ENCODE measurements at places on chromosomes 2 and 18.

GRCh38 chr18:76580288-76580962 lies 85.4 kb upstream of the ZNF516 start:
- DNase-seq = no peak

DNA sequence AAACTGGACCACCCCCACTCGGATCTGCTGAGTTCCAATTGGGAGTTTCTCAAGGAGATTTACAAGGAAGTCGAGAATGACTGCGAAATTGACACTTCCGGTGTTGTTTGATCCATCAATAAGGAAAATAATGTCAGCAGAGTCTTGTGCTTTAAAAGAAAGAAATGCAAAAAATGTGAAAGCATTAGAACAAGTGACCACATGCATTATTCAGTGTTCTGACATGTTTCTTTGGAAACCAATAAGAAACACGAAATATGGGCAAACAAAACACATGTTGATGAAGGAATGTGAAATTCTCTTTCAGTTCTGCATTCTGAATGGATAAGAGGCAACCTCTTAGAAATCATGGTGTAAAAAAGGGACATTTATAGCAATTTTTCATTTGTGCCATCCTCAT lies 25.9 kb downstream of the COL6A3 start:
- no peak for DNase-seq

GRCh38 chr2:154700136-154700535 lies 1.6 kb downstream of the KCNJ3 start:
- no peak for DNase-seq

- DNase-seq = no peak
Observed at GRCh38 chr2:163465440-163465839, 270.4 kb downstream of the FIGN start.

DNA sequence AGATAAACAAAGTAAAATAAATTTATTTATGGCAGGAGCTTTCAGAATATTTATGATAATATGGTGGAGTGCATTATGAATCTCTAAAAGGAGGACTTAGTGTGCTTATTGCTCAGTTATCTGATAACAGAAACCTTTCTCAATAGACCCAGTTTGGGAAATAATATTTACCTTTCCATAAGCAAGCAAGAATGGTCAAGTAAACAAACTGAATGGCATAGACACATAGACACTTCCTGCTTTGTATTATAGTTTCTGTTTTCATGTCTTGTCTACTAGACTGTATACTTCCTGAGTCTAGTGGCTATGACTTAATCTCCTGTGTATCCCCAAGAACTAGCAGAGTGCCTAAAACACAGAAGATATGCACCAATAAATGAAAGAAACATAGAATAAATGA lies 87.8 kb downstream of the UPP2 start:
- no peak for DNase-seq

- DNase-seq = no peak
Observed at GRCh38 chr2:96344011-96344410, 8.4 kb downstream of the NCAPH start.

GRCh38 chr2:191303140-191304005 lies 58.2 kb downstream of the MYO1B start:
- DNase-seq = no peak

Measured in HTR-8/SVneo (cell line).